ENCODE measurements at places on chromosomes 2 and 18. TPM values are rescaled to one million over a fixed set of nuclear protein-coding genes. Genes with fewer than 3 reads are reported as not detected.

- no peak for DNase-seq
Observed at GRCh38 chr2:212609479-212609878, 70.9 kb upstream of the ERBB4 start.

Gene CCDC85A
- 14.0 TPM for total RNA-seq

- no peak for DNase-seq
Observed at GRCh38 chr18:55875371-55875901, 287.4 kb upstream of the TCF4 start.

DNA sequence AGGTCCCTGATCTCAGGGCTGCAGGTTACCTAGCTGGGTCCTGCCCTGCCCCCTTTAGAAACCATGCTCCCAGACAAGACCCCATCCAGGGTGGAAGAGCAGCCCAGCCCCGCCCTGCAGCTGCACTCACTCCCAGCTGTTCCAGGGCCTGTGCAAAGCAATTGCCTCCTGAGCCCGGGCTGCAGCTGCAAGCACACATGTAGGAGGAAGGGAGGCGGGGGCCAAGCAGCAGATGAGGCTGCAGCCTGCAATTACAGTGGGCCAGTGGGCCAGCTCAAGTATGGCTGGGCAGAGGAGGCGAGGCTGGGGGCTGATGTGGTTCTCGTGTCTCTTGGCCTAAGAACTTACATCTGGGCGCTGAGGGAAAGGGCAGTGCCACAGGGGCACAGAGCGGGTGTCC lies 65.4 kb upstream of the TUBA3E start:
- DNase-seq: no peak

Gene DNER
- 68.3 TPM for total RNA-seq

GRCh38 chr18:59763541-59764136 lies 66.4 kb upstream of the CCBE1 start:
- DNase-seq: no peak

DNA sequence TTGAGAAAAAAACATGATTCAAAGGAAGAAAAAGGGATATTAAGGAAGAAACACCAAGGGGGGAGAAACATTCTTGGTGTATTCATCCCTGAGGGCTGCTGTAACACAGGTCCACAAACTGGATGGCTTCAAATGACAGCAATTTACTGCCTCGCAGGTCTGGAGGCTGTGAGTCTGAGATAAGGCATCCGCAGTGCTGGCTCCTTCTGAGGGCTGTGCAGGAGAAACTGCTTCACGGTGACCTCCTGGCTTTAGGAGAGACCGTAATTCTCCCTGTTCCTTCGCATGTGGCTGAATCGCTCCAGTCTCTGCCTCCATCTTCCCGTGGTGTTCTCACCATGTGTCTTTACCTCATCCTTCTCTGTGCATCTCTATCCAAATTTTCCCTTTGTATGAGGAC lies 490.7 kb downstream of the EIPR1 start:
- no peak for DNase-seq

GRCh38 chr18:35688757-35689156 lies 107.2 kb downstream of the GALNT1 start:
- no peak for DNase-seq

Gene PJVK
- 0.31 TPM for total RNA-seq

Gene KLHL41
- total RNA-seq: not detected

GRCh38 chr2:168316073-168316440 lies 68.7 kb upstream of the STK39 start:
- DNase-seq: no peak

Gene DOK6
- total RNA-seq: not detected

All from A172 (cell line).